ENCODE measurements at places on chromosomes 13 and 19.

DNA sequence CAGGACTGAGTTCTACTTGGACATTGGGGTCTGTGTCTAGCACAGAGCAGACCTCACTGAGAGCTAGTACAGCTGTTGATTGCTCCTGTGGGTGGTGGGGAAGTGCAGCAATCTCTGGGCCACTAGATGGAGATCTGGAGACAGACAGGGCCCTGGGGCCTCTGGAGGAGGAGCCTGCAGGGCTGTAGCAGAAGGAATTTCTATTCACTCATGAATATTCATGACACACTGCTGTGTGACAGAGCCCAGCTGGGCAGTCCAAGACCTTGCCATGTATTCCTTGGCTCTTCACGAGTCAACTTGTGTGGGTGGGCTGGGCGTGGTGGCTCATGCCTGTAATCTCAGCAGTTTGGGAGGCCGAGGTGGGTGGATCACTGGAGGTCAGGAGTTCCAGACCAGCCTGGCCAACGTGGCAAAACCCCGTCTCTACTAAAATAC lies 37.5 kb downstream of the SUGP2 start:
- no peak for DNase-seq

- DNase-seq = no peak
These were observed 150.3 kb downstream of the KATNAL1 start for GRCh38 chr13:30156826-30157615.

DNA sequence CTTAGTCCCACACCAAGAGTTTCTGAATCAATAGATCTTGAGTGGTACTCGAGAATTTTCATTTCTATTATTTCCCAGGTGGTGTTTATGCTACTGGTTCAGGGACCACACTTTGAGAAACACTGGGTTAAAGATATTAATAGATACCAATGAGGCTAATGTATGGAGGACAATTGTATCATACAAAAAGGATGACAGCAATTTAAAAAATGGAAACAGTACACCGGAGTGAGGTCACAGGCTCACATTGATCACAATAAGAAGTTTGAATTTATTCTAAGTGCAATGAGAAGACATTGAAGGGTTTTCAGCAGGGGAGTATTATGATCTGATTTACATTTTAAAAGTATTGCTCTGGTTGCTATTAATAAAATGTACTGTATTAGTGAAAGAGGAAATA lies 488.3 kb downstream of the PCDH17 start:
- DNase-seq = no peak

DNA sequence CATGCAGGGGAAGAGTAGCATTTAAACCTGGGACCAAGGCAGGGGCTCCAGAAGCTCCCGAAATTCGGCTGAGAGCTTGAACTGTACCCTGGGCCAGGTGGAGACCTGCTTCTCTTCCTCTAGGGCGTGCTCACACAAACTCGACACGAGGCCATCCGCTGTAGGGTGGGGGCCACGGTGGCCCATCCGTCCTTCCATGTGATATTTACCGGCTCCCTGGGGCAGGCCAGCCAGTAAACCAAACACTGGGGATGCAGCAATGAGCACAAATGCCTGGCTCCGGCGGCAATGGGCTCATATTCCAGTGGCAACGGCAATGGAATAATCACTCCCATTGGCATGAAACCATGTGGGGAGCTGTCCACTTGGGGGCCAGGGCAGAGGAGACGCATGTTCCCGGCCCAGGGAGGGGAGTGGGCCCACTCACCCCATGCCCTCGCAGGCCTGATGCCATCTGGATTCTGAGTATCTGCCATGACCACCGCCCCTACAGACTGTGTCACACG lies 10.8 kb downstream of the SH3GL1 start:
- DNase-seq = no peak

GRCh38 chr13:28744091-28744536 lies 25.3 kb upstream of the SLC46A3 start:
- DNase-seq = no peak

- DNase-seq = no peak
These were observed 4.3 kb downstream of the ZNF446 start for GRCh38 chr19:58480481-58480830.

- DNase-seq = no peak
These were observed 58.4 kb downstream of the ZIC5 start for GRCh38 chr13:99913167-99913566.

- no peak for DNase-seq
These were observed 34.5 kb downstream of the SHISA2 start for GRCh38 chr13:26017196-26017921.

Measured in NCI-H187 (cell line).